ENCODE measurements at places on chromosomes 2 and 18.
A peak's percentile ranks its signal among the peaks of the same experiment; 100 is the strongest.

DNA sequence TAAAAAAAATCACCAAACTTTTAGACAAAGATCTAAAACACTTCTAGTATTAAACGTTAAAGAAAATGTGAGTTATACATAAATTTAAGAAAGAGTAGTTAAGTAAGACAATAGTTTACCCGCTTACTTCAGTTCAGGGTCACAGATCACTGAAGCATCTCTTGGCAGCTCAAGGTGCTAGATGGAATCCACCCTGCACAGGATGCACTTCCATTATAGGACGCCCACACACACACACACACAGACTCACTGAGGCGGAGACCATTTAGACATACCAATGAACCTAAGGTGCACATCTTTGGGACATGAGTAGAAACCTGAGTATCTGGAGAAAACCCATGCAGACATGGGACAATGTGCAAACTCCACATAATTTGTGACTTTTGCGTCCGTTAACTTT is 630.6 kb upstream of the ZNF804A start:
- DNase-seq = no peak

- DNase-seq = no peak
Observed at GRCh38 chr2:172430027-172430426, 2.6 kb downstream of the ITGA6 start.

- DNase-seq = no peak
Observed at GRCh38 chr18:37346048-37346447, 219.6 kb downstream of the CELF4 start.

- no peak for DNase-seq
Observed at GRCh38 chr2:119435081-119435952, 3.7 kb downstream of the TMEM37 start.

- peak; percentile 85 for DNase-seq
Observed at GRCh38 chr2:36663851-36664695, 32.4 kb upstream of the VIT start.

DNA sequence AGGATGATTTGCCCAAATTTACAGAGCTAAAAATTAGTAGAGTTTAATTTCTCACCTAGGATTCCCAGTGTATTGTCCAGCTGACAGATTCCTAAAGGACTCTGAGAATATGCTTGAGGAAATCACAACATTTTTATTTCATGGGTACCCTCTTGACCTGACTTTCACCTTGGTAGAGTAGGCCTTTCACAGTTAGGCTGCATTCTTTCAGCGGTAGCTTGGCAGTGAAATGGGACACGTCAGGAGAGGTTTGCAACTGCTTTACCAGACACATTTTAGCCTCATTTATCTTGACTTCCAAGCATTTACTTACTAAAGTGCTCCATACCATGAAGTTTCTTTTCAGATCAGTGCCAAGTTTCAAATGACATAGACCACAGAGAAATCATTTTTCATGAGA is 937.9 kb upstream of the LRRTM1 start:
- DNase-seq = no peak

- DNase-seq = no peak
Observed at GRCh38 chr18:9097349-9097748, 5.2 kb upstream of the NDUFV2 start.
